ENCODE measurements at places on chromosomes 1 and 21.

DNA sequence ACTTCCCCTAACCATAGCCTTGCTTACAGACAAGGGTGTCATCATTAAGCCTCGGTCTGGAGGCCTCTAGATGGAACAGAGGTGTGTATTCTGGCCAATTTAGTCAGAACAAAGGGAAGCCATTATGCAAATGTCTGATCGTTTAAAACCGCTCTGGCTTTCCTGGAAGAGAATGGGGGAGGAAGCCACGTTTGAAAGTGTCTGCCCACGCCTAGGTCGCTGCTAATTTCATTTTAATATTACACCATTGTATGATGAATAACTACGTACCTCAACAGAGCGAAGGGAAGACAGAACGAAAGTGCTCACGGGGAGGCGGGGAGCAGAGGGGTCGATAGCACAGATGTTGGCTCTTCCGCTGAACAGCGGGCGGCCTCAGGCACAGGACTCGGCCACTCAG lies 41.1 kb upstream of the CSF3R start:
- no peak for DNase-seq

- DNase-seq, result no peak
Observed at GRCh38 chr1:162055062-162055461, 14.4 kb upstream of the NOS1AP start.

- DNase-seq, result no peak
Observed at GRCh38 chr1:23617084-23617521, 57.8 kb upstream of the ID3 start.

DNA sequence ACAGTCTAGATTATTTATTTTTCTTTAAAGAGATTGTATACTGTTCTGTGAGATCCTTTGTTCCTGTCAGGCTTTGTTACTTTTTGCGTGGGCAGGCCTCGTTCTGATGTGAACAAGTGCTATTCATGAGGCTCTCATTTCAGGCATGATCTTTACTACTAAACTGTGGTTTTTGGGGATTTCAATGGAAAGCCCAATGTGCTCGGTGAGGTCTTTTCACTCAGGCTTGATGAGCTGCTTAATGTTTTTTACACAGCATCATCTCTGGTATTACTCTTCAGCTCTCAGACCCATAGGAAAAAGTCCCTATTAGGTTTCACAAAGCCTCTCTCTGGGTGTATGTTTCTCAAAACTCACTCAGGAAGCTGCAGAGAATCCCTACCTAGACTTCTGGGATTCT lies 419.4 kb downstream of the GPATCH2 start:
- DNase-seq, result no peak

- no peak for DNase-seq
Observed at GRCh38 chr1:101240041-101240430, 3.2 kb downstream of the S1PR1 start.

GRCh38 chr1:244628789-244629188 lies 24.1 kb upstream of the DESI2 start:
- no peak for DNase-seq

- DNase-seq, result no peak
Observed at GRCh38 chr1:240946926-240947325, 335.0 kb upstream of the GREM2 start.

DNA sequence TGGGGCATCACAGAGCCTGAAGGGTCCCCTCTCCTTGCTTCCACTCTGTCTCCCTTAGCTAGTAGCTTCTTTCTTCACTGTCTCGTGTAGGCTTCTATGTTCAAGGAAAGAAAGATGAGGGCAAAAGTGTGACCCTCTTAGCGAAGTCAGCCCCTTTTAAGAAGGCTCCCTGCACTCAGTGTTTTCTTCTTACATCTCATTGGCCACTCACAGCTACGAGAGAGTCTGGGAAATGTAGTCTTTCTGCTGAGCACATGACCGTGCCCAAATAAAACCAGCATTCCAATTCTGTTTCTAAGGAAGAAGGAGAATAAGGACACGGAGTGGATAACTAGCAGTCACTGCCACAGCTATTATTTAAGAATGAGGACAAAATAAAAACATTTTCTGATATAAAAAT lies 104.9 kb upstream of the TNR start:
- DNase-seq, result no peak

DNA sequence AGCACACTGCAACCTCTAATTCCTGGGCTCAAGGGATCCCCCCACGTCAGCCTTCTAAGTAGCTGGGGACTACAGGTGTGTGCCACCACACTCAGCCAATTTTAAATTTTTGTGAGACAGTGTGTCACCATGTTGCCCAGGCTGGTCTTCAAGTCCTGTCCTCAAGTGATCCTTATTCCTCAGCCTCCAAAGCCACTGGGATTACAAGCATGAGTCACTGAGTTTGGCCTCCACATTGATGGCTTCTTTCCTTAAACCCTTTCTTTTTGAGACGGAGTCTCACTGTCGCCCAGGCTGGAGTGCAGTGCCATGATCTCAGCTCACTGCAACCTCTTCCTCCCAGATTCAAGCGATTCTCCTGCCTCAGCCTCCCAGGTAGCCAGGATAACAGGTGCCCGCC lies 7.6 kb downstream of the KPNA6 start:
- DNase-seq, result no peak

DNA sequence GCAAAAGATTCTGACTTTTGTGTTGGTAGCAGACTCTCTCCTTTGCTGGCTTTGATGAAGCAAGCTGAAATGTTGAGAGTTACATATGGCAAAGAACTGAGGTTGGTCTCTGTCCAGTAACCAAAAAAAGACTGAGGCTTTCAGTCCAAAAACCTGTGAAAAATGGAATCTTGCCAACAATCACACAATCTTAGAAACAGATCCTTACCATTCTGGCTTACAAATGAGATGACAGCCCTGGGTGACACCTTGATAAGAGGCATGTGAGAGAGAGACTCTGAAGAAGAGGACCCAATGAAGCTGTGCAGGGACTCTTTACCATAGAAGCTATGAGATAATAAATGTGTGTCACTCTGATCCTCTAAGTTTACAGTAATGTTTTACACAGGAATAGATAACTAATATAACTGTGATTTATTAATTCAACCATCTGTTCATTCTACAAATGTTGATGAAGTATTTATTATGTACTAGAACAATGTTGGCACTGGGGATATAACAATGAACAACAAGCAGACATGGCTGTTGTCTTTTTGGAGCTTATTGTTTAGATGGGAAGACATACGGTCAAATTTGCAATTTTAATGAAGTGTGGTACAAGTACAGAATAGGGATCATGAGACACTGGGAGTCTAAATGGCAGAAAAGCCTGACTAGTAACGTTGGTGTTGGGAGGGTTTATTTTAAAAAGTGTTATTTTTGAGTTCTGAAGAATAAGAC lies 251.0 kb downstream of the OLFM3 start:
- no peak for DNase-seq

DNA sequence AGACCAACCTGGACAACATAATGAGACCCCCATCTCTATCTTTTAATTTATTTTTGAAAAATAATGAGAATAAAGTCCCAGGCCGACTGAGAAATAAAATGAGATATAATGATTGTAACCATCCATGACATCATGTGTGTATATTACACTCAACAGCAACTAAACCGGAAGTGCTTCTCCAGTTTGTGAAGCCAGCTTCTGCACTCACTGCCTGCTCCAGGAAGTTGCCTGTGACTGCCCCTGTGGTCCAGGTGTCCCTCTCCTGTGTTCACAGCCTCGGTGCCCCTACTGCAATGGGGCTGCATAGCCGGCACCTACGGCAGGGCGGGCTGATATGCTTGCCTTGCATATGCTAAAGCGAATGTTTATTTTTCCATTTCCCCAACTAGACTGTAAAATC lies 68.3 kb downstream of the SSBP3 start:
- no peak for DNase-seq

DNA sequence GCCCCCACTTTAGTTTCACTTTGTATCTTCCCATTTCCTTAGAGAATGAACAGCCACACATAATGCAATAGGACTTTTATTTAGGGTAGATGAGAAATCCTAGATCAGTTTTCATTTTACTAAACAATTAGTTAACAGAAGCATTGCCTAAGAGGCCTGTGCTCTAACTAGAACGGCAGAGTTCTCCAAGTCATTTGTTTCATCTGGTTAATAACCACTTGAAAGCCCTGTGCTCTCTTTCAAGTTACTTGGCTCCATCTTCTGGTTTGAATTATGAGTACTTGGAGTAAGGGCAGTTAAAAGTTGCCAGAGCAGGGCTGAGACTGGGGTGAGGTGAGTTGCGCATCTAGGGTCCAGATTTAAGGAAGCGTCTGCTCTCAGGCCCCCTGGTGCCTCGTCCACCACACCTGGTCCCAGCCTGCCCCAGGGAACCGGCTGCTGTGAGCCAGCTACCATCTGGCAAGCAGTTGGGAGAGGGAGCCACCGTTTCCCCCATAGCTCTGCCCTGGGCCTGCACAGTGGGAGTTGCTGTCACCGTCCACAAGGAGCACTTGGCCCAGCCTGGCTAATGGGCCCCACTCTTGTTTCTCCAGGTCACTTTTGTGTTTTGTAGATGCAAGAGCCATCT lies 18.1 kb upstream of the SLC44A3 start:
- DNase-seq, result no peak

DNA sequence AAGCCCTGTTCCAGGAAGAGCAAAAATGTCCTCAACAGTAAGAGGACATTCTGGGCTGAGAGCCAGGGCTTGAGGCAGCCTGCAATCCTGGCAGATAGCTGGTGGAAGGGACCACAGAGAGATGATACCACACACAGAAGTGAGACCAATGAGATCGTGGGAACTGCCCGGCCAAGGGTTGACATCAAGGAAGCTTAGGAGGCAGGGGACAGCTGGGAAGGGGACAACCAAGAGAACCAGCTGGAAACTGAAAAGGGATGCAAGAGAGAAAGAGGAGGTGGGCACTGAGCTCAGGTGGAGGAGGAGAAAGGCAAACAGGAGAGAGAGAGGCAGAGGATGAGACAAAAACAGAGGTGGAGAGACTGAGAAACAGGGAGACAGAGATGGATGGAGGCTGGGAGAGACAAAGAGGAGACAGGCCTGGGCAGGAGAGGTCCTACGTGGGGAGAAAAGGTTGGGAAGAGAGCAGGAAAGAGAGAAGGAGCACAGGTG lies 9.2 kb downstream of the PDZK1IP1 start:
- no peak for DNase-seq

- no peak for DNase-seq
Observed at GRCh38 chr1:98315309-98315708, 346.2 kb upstream of the SNX7 start.

DNA sequence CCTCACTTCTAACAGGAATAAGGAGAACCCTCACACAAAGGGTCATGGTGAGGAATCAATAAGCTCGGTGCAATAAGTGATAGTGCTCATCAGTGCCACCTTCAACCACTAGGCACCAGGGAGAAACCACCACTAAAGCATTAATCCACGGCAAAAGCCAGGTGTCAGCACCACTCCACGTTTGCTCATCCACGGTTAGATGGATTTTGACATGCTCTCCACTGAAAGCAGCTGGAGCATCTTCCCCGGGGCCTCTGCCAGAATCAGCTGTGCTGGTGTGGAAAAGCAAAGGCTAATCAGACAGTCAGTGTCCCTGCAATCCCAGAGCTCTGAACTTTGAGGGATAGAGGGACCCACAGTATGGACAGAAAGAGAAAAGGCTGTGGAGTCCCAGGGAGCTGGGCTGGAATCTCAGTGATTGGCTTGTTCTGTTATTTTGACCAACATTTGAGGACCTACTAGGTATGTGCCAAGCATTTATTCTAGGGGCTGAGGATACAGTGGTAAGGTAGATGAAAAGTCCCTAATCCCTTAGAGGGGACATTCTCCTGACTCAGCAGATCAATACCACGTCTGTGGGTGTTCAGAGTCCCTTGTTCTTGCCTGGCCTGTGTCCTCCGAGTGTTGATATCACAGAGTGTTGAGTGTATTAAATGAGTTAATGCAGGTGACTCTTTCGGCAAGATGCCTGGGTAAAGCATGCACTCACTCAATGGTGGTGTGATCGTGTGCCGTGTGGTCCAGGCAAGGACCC lies 41.3 kb downstream of the FHAD1 start:
- DNase-seq, result no peak

GRCh38 chr21:41425954-41426675 lies at the start of gene MX1:
Gene MX1, plus strand, starts transcription at chr21:41426239. Its CDS starts 5,832 bp downstream, at chr21:41432071.
- DNase-seq, result no peak
